ENCODE measurements at places on chromosomes 12 and 14.

DNA sequence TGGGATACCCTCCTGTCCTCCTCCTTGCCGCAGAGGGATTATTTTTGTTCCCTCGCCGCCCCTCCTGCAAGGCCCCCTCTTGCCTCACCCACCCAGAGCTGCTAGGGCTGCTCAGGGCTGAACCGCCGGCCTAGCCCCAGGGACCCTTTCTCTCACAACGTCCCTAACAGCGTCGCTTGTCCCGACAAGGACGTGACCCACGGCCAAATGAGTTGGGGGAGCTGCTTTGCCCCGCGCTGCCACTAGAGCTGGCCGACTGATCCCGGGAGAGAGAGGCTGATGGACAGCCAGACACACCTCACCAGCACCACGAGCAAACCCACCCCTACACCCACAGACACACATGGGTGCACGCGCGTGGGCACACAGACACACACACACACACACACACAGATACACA, 154.6 kb upstream of the ALG10B start:
- no peak for DNase-seq

GRCh38 chr12:91952916-91953315, 192.7 kb downstream of the BTG1 start:
- DNase-seq: peak; percentile 11

GRCh38 chr12:51883998-51884675, 3.8 kb upstream of the ANKRD33 start:
- DNase-seq: no peak

- DNase-seq: no peak
These were observed 2.5 kb downstream of the CHGA start for GRCh38 chr14:92925446-92925845.

- no peak for DNase-seq
These were observed 135.1 kb downstream of the MON2 start for GRCh38 chr12:62601765-62602164.

GRCh38 chr14:39581474-39581873, 149.2 kb upstream of the FBXO33 start:
- DNase-seq: no peak

DNA sequence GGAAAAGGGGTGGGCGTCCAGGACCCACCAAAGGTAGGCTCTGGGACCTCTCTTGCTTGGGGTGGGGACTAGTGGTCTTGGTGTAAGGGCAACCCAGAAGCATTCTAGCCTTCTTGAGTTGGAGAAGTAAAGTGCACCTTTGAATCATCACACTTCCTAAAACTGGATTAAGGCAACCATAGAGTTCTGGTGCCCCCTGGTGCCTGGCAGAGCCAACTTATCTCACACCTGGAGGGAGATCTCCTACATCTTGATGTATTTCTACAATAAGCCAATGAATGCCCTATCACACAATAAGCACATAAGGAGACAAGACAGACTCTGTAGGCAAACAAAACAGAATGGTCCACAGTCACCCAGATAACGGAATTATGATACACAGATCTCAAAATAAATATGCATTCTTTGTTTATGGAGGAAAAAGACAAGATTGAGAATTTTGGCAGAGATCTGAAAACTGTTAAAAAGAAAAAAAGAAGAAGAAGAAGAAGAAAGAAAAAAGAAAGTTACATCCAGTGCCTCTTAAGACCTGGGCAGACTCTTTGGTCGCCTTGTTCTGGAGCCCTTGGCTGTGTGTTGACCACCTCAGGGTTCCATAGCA, 95.9 kb upstream of the PPP2R5C start:
- DNase-seq: peak; percentile 75

DNA sequence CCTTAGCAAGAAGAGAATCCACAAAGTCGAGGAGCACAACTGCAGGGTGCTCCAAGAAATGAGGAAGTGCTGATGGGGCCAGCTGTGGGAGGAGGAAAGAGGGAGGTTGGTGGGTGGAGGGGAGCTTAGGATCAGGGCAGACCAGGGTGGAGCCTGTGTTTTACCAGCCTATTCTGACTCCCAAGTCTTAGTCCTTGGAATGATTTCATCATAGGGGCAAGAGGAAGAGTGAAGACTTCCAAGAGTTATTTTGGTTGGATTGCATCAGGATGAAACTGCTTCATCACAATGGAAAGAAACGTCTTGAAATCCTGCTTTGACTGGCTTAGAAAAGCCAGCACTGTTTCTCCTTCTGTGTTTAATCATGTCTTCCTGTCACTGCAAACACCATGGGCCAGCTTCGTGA, 194.0 kb downstream of the DPF3 start:
- peak; percentile 73 for DNase-seq

DNA sequence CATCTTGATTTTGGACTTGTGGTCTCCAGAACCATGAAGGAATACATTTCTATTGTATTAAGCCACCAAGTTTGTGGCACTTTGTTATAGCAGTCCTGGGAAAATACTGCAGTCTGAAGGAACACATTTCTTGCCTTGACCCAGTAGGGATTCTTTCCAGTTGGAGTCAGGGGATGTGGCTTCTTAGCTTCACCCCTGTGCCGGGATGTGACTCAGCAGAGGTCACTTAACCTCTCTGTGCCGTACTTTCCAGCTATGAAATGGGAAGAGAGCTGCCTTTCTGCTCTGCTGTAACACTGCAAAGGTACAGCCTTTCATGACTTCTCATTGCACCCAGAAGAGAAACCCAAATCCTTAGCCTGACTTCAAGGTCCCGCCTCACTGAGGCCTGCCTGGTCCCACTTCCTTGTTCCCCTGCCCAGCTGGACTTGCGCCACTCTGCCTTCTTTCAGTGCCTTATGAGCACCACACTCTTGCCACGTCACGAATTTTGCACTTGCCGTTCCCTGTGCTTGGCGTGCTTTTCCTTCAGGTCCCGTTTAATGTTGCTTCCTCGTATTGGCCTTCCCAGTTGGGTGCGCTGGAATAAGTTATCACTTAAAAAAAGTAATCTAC, 24.2 kb downstream of the CHST11 start:
- DNase-seq: no peak

All from common myeloid progenitor, CD34-positive (primary cell).